ENCODE measurements at places on chromosomes 1 and 21.

DNA sequence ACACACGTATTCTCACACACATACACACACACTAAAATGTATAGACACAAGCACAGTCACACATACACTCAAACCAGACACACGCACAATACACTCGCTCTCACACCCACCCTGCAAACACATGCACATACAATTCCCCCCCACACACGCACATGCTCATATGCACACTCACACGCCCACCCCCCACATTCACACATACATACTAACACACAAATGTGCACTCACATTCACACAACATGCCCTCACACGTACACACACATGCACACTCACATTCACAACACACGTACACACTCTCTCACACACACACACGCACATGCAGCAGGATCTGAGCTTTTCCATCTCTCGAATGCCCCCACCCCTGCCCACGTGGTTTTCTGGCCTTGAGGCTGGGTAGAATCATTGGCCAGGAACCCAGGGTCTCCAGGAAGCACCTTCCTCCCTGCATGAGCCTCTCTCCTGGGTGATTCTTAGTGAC lies 589.7 kb downstream of the PTPRU start:
- no peak for DNase-seq

DNA sequence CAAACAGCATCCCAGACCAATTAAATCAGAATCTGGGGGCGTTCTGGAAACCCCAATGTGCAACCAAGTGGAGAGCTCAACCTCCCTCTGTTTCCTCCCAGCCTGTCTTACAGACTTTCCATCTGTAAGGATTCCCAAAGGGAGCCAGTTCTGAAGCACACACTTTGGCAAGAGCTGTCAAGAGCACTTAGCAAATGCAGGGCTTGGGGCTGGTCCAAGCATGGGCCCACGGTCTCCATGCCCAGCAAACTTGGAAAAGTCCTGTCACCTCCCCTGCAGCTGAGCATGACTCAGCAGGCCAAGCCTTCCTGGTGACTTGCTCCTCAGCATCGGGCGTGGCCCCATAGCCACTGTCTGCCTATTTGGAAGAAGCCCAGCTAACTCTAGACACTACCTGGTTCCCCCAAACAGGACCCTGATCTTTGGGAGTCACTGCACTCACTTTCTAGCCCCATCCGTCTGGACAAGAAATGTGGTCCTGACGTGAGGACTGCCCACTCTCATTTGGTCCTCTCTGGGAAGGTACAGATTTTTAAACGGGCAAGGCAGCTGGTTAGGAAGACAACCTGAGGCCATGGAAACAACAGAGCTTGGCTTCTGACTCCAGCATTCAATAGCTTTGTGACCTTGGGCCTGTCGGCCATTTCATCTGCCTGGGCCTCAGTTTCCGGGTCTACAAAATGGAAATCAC lies 16.9 kb downstream of the SLC2A1 start:
- DNase-seq = no peak

GRCh38 chr1:25880518-25880917 lies 5.0 kb upstream of the PAQR7 start:
- no peak for DNase-seq

DNA sequence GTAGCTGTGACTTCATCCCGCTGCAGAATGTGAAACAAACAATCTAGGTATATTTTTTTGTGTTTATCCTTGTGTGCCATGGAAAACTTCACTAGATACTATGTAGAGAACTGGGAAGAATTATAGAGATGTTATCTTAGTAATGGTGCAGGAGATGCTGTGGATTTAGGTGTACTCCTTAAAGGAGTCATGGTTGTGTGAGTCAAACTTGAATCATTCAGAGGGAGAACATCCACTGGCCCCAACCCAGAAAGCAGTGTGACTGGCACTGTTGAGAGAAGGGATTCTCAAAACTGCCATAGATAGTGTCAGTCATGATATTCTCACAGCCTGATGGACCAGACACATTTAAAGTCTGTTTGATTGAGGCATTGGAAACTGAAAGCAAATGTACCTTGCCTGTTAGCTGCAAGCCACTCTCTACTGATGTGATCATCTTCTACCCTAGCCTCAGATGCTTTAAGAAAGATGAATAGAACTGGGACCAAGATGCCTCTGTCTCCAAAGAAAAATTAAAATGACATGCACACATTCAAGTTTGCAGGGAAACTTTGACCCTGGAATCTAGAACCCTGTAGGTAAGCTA lies 754.6 kb downstream of the MRPL39 start:
- DNase-seq = no peak

- DNase-seq = no peak
Observed at GRCh38 chr1:92333668-92334067, 34.8 kb downstream of the RPAP2 start.

- no peak for DNase-seq
Observed at GRCh38 chr1:170503665-170504064, 28.3 kb upstream of the GORAB start.

DNA sequence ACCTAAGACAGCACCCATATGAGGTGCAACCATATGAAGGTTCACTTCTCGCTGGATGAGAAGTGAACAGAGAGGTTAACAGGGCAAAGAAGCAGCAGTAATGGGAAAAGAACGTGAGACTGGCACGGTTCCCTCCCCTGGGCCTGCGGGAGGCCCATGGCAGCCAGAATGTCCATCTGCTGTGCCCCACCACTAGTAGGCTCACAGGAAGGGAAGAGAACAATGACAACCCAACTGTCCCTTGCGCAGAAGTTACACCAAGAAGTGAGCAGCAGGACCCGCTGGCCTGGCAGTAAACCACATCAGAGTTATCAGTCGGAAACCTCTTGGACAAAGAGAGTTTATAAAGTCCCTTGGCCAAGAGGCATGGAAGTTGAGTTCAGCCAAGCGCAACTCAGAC lies 11.3 kb downstream of the HIVEP3 start:
- no peak for DNase-seq

- no peak for DNase-seq
Observed at GRCh38 chr1:23774174-23774880, 3.9 kb upstream of the PITHD1 start.

GRCh38 chr1:54585181-54586066 lies 37.4 kb downstream of the ACOT11 start:
- no peak for DNase-seq

- no peak for DNase-seq
Observed at GRCh38 chr1:100469578-100469977, 68.4 kb upstream of the GPR88 start.

- DNase-seq = no peak
Observed at GRCh38 chr1:92964316-92964715, 3.1 kb upstream of the DIPK1A start.

DNA sequence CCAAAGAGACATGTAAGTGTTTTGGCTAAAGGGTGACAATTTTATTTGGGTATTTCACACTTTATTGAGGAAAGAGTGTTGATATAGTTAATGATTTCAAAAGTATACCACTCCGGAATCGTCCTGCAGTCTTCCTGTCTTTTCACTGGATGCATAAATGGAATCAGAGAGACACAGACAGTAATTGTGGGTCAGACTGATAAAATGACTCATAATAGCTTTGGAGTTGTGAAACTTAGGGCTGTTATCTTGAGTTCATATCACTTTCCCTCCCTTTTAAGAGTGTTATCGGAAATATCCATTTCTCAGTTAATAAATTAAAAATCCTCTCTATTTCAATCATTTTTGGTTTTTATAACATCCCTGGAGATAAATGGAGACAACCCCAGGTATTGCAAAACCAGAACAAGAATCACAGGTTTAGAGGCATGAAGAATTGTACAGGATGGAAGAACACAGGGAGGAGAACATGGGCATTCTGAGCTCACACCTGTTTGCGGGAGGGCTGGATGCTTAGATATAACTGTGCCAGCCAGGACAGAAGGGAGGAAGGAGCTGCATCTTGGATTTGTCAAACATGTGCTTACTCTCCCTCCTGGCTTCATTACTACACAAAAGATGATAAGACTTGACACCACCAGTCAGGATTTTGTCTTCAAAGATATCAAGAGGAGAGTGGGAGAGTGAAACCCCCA lies 185.4 kb downstream of the LMO4 start:
- no peak for DNase-seq

DNA sequence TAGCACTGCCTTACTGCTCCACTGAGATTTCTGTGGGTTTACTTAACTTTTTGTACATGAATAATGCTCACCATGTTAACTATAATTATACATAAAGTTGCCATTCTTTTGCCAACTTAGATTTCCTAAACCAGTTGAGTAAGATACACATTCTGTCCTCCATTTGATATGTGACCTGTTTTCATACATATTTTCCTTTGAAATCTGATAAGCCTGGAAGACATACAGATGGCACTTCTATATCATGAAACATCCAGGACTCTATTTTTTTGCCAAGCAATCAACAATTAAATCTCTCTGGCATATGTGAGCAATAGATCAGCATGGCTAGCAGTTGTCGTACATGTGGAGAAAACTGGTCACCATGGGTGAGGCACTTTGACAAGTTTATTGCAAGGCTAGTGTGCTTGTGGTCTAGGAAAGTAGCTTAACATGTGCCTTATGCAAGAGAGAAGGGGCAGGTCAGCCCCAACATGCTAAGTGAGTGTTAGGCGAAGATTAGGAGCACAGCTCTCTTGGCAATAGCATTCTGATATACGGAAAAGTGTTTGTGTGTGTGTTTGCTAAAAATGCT lies 14.2 kb downstream of the PRRX1 start:
- no peak for DNase-seq

DNA sequence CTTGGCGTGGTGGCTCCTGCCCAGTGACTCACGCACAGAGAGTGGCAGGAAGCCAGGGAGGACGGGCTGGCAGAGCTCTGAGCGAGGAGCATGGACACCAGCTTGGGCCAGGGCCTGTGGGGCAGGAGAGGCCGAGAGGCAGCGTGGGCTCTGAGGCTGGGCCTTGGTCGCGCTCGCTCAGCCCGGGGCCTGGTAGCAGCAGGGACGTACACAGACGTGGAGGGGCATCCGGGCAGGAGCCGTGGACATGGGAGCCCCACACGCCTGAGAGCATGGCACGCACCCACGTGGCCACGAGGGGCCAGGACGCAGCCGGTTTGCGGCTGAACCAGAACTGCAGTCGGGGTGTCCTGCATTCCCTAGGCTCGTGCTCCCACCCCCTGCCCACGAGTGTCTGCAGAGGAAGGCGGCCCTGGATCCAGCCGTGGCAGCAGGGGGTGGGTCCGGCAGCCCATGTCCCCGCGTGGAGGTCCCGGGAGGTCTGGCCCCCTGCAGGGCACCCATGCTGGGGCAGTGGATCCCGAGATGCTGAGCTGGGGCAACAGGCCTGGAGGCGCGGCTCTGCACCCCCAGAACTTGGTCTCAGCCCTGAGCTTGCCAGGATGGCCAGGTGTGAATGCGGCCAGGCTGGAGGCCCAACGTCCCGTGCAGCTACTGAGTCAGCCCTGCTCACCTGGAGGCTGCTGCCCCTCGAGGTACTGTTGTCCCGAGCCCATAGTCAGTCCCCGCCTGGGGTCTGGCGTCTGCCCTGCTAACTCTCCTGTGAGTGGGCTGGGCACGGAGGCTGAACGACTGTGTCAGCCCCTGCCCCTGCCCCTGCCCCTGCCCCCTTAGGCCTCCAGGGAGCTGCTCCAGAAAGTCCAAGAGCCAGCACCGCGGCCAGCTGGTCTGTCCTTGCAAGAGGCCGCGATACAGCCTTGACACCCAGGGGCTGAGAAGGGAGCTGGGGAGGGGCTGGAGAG lies 61.6 kb downstream of the SLX9 start:
- no peak for DNase-seq

GRCh38 chr21:44510508-44511218 lies 29.3 kb downstream of the KRTAP10-1 start:
- peak; percentile 82 for DNase-seq

GRCh38 chr1:20280341-20280740 lies 10.3 kb upstream of the VWA5B1 start:
- no peak for DNase-seq

GRCh38 chr1:114903480-114903879 lies 48.8 kb downstream of the SYCP1 start:
- DNase-seq = no peak

GRCh38 chr1:112409414-112409813 lies 13.4 kb downstream of the CTTNBP2NL start:
- no peak for DNase-seq

DNA sequence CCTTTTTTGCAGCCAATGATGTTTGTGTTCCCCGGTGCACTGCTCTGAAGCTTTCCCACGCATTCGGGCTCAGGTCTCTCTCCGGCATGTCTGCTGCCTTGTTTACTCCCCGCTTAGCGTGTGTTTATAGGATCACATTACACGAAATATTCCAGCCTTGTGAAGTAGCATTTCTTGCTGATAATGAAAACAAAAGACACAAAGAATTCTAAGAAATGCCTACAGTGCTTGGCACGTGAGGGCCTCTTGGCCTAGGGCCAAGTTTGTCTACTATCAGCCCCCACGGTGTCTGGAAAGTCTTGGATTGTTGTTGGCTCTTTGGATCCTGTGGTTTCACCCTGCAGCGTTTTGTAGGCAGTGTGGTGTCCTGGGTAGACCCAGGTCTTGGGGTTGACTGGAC lies 11.2 kb upstream of the GSTM4 start:
- DNase-seq = no peak

- DNase-seq = no peak
Observed at GRCh38 chr1:66685265-66685664, 67.0 kb upstream of the DYNLT5 start.

DNA sequence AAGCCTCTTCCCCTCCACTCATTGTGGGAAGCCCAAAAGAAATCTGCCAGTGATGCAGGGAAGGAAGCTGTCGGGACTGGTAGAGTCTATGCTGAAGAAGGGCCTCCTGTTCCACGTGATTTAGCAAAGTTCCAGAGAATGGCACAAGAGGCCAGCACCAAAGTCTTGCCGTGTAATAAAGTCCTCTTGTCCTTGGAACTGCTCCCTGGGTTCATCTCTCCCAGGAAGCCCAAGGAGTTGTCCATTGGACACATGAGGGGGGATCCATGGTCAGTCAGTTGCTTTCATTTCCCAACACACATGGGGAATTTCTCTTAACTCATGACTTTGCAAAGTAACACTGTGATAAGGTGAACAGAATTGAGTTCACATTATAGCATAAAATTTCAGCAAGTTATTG lies 116.1 kb upstream of the RAB4A start:
- no peak for DNase-seq

GRCh38 chr1:94676686-94677085 lies 135.1 kb upstream of the F3 start:
- DNase-seq = no peak

- DNase-seq = no peak
Observed at GRCh38 chr1:70405780-70406416, 5.2 kb upstream of the CTH start.

GRCh38 chr1:63593303-63593885 lies at the start of gene PGM1:
PGM1 (plus strand) TSS chr1:63593411; CDS start chr1:63593489, 78 bp downstream.
- peak; percentile 85 for DNase-seq

GRCh38 chr1:33500547-33500946 lies 28.1 kb downstream of the ZSCAN20 start:
- DNase-seq = no peak

- no peak for DNase-seq
Observed at GRCh38 chr1:53799141-53799540, 39.0 kb downstream of the NDC1 start.

DNA sequence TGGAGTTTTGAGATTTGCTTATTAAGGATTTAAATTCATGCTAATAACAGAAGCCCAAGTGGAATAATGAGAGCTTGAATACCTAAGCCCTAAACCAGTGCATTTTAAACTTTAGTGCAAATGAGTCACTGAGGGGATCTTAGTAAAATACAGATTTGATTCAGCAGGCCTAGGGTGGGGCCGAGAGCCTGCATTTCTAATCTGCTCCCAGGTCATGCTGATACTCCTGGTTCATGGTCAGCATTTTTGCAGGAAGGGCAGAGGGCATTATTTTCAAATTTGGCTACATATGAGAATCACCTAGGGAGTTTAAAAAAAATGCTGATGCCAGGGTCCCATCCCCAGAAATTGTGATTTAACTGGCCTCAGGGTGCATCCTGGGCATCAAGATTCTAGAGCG lies 39.3 kb downstream of the DNTTIP2 start:
- no peak for DNase-seq
